ENCODE measurements at places on chromosomes 1 and 21.

GRCh38 chr1:18803851-18804250 is 55.6 kb downstream of the TAS1R2 start:
- peak; percentile 84 for DNase-seq

GRCh38 chr1:223487887-223488259 is 94.7 kb downstream of the CCDC185 start:
- no peak for DNase-seq

GRCh38 chr1:32380057-32380456 is 14.2 kb downstream of the BSDC1 start:
- no peak for DNase-seq

GRCh38 chr1:39089931-39090521 is 63.9 kb downstream of the NDUFS5 start:
- peak; percentile 51 for DNase-seq

- peak; percentile 95 for DNase-seq
These were observed 196.8 kb upstream of the LMO4 start for GRCh38 chr1:87131809-87132283.

- no peak for DNase-seq
These were observed 337.5 kb upstream of the LRRC7 start for GRCh38 chr1:69230208-69230607.
